ENCODE measurements at places on chromosomes 2 and 18. TPM values are rescaled to one million over a fixed set of nuclear protein-coding genes. Genes with fewer than 3 reads are reported as not detected.

GRCh38 chr18:56511996-56512395, 126.4 kb downstream of the TXNL1 start:
- no peak for DNase-seq

DNA sequence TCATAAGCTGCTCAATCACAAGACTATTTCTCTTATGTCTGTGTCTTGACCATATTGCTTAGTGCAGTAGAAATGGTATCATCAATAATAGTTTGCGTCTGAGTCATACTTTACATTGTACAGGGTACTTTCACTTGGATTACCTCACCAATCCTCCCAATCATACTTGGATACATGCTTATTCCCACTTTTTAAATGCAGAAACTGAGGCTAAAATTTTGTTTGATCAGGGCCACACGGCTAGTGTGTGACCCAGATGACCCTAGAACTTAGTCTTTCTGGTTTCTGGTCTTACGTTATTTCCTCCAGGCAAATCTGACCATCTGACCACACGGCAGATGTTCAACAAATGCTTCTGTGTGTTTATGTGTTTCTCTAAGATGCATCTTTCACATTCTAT, 23.8 kb upstream of the CCL20 start:
- no peak for DNase-seq

- DNase-seq = no peak
These were observed 42.0 kb downstream of the RDH14 start for GRCh38 chr2:18518116-18519111.

DNA sequence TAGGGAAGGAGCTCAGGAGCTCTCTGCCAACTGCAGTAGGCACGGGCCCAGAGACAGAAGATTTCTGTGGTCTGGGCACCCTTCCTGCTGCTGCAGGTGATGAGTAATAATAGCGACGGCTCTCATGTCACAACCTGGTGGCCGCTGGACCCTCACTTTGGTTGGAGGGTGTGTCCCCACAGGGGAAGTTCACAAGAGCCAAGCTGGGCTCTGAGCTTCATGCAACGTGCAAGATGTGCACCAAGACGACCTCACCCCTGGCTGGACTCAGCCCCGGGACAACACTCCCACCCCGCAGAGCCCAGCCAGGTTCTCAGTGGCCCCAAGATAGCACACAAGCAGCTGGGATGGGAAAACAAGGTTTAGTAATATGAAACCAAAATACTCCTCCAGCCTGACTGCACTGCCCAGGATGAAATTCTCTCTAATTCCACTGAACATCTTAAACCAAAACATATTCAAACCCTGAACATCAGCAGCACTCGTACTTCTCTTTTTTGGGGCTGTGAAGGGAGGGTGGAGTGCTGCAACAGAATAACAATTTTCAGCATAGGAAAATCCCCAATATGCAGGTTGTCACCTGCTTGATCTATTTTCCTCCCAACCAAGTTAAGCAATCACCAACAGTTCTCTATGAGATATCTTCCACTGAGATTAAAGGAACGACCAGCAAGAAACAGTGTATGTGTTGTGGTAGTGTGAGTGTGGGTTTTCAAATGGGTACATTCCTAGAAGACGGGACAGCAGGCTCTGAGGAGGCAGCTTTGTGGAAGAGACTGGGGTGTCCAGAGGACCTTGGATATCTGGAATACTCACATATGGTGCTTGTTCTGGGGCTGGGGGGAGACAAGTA, 26.5 kb downstream of the BCL2 start:
- no peak for DNase-seq

DNA sequence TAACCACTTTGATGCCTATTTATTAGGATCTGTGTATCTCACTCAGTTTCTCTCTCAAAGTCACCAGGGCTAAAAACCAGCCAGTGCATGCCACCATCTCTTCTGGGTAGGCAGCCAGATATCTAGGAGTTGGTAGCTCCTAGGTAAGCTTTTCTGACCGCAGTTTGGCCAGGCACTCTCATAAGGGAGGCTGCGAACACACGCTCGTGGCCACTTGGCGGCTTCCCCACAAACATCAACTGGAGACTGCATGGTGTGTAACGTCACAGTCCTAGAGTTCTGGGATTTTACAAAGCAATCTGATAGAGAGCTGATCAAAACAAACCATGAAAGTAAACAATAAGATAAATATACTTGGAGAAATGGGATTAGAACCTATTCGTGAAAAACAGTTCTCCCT, 424.3 kb upstream of the ACVR2A start:
- DNase-seq = no peak

The TNS1 gene
- polyA plus RNA-seq = 142 TPM

The POLE4 gene
- 87.1 TPM for polyA plus RNA-seq

The B3GNT7 gene
- 0.68 TPM for polyA plus RNA-seq

The GCG gene
- 2.5 TPM for polyA plus RNA-seq

Data from hindlimb muscle (tissue), 1 donor.